Thoracic aorta (tissue), 2 donors: ENCODE measurements at places on chromosomes 2 and 18. TPM values are rescaled to one million over a fixed set of nuclear protein-coding genes. Genes with fewer than 3 reads are reported as not detected.

Gene ATOH8
- 207 TPM for total RNA-seq

Gene SETBP1
- 39.3 TPM for total RNA-seq

Gene TMX3
- 57.4 TPM for total RNA-seq

Gene AGXT
- not detected for total RNA-seq

Gene CD8B
- total RNA-seq = 3.5 TPM

Gene ALK
- not detected for total RNA-seq

DNA sequence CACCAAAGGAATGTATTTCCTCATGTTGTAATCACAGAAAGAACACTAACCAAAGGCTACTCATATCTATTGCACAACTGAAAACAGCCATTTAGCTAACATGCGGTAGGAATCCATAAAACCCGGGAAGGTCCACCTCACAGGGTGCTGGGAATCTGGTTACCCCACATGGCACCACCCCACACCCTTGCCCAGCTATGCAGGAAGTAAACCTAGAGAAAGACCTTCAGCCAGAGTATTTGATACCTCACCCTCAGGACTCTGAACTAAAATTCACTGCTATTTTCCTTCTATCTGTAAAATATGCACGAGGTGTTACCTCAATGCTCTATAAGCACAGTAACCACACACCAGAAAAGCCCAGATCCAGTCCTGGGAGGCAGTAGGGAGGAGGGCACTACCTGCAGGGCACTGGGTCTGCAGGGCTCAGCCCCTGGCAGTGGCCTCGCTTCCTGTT lies 45.8 kb downstream of the PTPN2 start:
- no peaks in the 10 kb centered on the region for H3K27me3 ChIP-seq
- H3K4me1 ChIP-seq = peaks cover 14% of the 10 kb centered on the region
- no peak for DNase-seq
- H3K4me3 ChIP-seq = peak overlapping the region; percentile 44
- no peaks in the 10 kb centered on the region for H3K36me3 ChIP-seq

- no peaks in the 10 kb centered on the region for H3K27me3 ChIP-seq
- peaks cover 24% of the 10 kb centered on the region for H3K4me1 ChIP-seq
- DNase-seq = no peak
Measured at GRCh38 chr2:38163006-38163405, 87.1 kb upstream of the CYP1B1 start.

DNA sequence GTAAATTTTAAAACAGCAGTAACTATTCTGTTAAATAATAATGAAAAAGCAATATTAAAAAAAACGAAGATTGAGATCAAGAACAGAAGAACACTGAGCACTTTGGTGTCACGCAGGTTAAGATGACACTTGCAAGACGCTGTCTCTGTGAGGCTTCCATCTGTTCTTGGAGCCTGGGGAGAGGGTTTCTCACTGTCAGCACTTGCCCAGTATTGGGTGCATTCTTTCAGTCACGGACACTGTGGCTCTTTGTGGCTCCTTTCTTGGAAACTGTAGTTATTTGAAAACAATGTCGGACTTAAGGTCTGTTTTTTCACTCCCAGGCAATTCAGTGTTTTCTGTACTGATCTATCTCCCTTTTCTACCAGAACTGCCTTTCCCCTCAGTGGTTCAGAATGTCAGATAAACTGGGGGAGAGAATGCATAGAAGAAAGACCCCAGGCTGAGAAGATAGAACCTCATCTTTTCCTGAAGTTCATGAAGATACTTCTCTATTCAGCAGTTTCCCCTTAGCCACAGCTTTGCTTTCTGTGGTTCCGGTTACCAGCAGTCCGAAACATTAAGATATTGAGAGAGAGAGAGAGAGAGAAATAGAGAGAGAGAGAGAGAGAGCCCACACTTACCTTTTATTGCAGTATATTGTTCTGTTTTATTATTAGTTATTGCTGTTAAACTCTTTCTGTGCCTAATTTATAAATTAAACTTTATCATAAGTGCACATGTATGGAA lies 283.3 kb downstream of the DCDC2C start:
- no peaks in the 10 kb centered on the region for H3K4me1 ChIP-seq
- H3K36me3 ChIP-seq = no peaks in the 10 kb centered on the region
- no peak overlapping the region for H3K4me3 ChIP-seq
- no peak overlapping the region for H3K27ac ChIP-seq

GRCh38 chr2:50408053-50408452 lies 623.9 kb downstream of the NRXN1 start:
- no peaks in the 10 kb centered on the region for H3K4me1 ChIP-seq
- DNase-seq = no peak
- no peaks in the 10 kb centered on the region for H3K36me3 ChIP-seq
- no peak overlapping the region for H3K4me3 ChIP-seq

DNA sequence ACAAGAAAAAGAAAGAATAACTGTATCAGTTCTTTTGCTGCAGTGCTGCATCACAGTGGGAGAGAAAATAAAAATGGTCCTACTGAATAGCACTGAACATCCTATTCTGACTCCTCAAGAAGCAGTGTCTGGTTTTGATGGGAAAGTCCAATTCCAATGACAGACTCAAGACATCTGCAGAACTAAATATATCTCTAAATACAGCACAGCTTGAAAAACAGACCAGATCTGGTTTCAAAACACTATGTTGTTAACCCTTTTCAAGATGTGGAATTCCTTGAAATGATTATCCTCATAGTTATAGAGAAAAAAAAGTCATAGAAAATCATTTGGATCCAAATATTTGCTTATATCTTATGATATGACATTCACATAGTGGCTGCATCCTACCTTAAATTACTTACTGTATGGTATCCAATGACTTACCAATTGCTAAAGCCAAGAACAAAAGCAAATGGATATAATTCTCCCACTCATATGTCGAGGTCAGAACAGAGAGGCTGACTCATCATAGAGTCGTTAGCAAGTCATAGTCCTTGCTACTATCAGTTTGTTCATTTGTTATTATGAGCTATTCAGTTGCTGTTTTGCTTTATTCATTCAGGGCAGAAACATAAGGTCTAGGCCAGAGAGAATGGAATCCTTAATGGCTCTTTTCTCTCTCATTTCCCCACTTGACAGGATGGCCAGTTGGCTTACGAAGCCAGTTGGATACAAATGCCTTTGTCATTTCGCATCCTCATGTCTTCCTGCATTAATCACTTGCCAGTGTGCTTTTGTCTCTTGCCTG lies 62.5 kb upstream of the ACVR2A start:
- DNase-seq = no peak
- no peak overlapping the region for H3K27ac ChIP-seq
- no peaks in the 10 kb centered on the region for H3K36me3 ChIP-seq
- H3K4me1 ChIP-seq = no peaks in the 10 kb centered on the region

DNA sequence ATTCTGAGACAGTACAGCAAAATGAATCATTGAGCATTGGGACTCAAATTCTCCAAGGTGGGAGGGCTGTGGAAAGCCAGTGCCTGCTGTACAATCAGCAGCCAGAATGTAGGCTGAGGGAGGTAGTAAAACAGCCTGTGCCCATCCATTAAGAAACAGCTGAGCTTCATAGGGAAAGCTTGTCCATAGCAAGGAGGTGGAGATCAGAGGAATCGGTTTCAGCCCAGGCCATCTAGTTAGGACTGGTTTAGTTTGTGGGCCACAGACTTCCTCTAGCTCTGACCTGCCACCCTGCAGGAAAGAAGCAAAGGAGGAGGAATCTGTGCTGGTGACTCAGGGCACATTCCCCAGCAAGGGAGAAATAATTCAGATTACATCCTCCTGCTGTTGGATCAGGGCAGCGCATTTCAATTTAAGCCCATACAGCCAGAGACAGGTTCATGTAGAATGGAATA lies 333.4 kb downstream of the SETBP1 start:
- peak overlapping the region; percentile 24 for H3K27ac ChIP-seq
- no peaks in the 10 kb centered on the region for H3K36me3 ChIP-seq
- H3K27me3 ChIP-seq = no peaks in the 10 kb centered on the region
- H3K4me3 ChIP-seq = no peak overlapping the region
- H3K4me1 ChIP-seq = peaks cover 20% of the 10 kb centered on the region

- no peak for DNase-seq
- no peaks in the 10 kb centered on the region for H3K36me3 ChIP-seq
- H3K4me1 ChIP-seq = peaks cover 12% of the 10 kb centered on the region
- no peak overlapping the region for H3K4me3 ChIP-seq
Measured at GRCh38 chr2:178301649-178302238, 107.4 kb downstream of the OSBPL6 start.

DNA sequence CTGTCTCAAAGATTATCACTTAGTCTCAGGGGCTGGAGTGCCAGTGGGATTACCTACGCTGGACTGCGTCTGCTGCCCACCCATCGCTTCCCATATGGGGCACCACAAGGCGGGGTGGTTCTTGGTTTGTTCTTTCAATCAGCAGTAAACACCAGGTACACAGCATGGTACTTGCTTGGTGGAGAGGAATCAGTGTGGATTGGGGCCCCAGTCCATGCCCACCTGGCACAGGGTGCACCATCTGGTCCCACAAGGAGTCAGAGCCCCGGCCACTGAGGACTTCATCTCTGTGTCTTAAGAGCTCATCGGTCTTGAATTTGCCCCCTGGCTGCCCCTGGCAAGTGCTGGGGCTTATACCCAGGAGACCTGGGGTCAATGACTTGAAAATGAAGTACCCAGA lies 96.2 kb downstream of the GLI2 start:
- H3K27me3 ChIP-seq = no peaks in the 10 kb centered on the region
- H3K27ac ChIP-seq = no peak overlapping the region
- no peak overlapping the region for H3K4me3 ChIP-seq
- no peak for DNase-seq
- H3K4me1 ChIP-seq = peaks cover 8% of the 10 kb centered on the region

GRCh38 chr2:62200291-62200841 lies 4.5 kb downstream of the B3GNT2 start:
- no peak for DNase-seq
- no peak overlapping the region for H3K27ac ChIP-seq
- H3K27me3 ChIP-seq = no peaks in the 10 kb centered on the region
- peaks cover 58% of the 10 kb centered on the region for H3K4me1 ChIP-seq
- no peaks in the 10 kb centered on the region for H3K36me3 ChIP-seq
- H3K4me3 ChIP-seq = no peak overlapping the region

DNA sequence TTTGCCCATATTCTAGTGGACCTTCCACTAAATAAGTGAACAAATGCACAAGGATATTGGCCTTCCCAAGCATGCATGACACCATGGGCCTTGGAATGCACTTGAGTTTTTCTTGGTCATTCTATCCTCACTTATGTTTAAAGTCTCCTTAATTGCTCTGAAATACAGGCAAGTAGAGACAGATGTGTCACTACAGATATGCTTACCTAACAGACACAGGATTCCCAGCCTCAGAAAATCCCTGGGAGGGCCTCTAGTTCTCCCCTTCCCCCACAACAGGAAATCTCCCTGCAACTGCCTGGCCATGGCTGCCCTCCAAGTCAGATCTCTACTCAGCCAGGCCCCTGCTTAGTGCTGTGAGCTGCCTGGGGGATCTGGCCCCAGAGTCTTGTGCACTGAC lies 445.2 kb downstream of the IRS1 start:
- H3K27ac ChIP-seq = no peak overlapping the region
- H3K27me3 ChIP-seq = no peaks in the 10 kb centered on the region
- H3K36me3 ChIP-seq = no peaks in the 10 kb centered on the region
- H3K4me3 ChIP-seq = no peak overlapping the region
- DNase-seq = no peak
- no peaks in the 10 kb centered on the region for H3K4me1 ChIP-seq

DNA sequence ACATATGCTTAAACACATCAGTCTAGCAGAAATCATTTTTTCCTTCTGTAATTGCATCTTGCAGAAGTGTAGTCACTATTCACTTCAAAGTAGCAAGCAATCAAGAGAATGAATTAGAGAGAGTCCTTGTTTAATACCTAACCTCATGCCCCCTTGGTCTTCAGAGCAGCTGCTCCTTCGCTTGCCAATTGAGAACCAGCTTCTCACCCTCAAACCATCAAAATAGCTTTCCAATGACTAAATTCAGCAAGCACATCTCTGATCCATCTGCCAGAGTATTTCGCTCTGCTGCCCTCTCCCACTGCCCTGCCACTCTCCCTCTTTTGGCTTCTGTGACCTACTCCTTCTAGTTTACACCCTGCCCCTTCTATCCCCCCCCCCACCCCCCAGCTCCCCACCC lies 120.7 kb upstream of the AGAP1 start:
- H3K27ac ChIP-seq = no peak overlapping the region
- H3K27me3 ChIP-seq = no peaks in the 10 kb centered on the region
- no peaks in the 10 kb centered on the region for H3K4me1 ChIP-seq
- no peak for DNase-seq
- H3K4me3 ChIP-seq = no peak overlapping the region

- H3K36me3 ChIP-seq = peaks cover 9% of the 10 kb centered on the region
- peak overlapping the region; percentile 99 for H3K4me3 ChIP-seq
- DNase-seq = no peak
- peaks cover 23% of the 10 kb centered on the region for H3K4me1 ChIP-seq
- H3K27me3 ChIP-seq = no peaks in the 10 kb centered on the region
- peak overlapping the region; percentile 83 for H3K27ac ChIP-seq
Measured at GRCh38 chr18:9334973-9335696, 562 bp downstream of the TWSG1 start.

GRCh38 chr2:204539019-204539385 lies 6.3 kb upstream of the PARD3B start:
- H3K27me3 ChIP-seq = no peaks in the 10 kb centered on the region
- H3K36me3 ChIP-seq = no peaks in the 10 kb centered on the region

GRCh38 chr2:217609952-217610351 lies 392.8 kb downstream of the TNS1 start:
- no peaks in the 10 kb centered on the region for H3K36me3 ChIP-seq
- H3K4me1 ChIP-seq = no peaks in the 10 kb centered on the region
- no peak overlapping the region for H3K27ac ChIP-seq
- no peak overlapping the region for H3K4me3 ChIP-seq
- H3K27me3 ChIP-seq = no peaks in the 10 kb centered on the region

DNA sequence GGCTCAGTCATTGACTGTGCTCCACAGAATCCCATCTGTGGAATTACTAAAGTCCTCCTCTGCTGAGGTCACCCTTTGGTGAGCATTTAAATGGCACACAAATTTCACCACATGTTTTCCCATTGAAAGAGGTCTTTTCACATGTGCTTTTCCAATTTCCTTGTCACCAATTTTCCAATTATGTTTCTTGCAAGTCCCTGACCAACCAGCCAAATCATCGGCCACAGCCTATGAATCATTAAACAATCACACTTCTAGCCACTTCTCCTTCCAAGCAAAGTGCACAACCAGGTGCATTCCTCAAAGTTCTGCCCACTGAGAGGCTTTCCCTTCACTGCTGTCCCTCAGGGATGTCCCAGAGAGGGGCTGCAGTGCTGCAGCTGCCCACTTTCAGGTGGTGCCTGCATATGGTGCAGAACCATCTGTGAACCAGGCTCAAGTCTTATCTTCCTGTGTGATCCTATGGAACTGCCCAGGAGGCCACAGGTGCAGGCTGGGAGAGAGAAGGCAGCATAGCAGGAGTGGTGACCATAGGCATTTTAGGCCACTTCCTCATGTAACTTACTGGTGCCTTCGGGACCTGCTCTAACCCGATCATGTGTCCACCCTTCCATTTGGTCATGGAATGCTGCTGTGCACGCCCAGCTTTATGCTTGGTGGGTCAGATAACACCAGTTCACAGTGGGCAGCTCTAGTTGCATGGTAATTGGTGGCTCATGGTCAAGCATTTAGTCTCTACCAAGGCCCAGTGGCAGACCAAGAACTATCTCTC lies 153.0 kb downstream of the SEPTIN10 start:
- H3K4me1 ChIP-seq = peaks cover 21% of the 10 kb centered on the region
- no peak overlapping the region for H3K4me3 ChIP-seq
- H3K36me3 ChIP-seq = peaks cover 2% of the 10 kb centered on the region
- H3K27me3 ChIP-seq = no peaks in the 10 kb centered on the region
